ENCODE measurements at places on chromosomes 2 and 18. TPM values are rescaled to one million over a fixed set of nuclear protein-coding genes. Genes with fewer than 3 reads are reported as not detected.

- peak; percentile 53 for DNase-seq
Measured at GRCh38 chr2:66305718-66306117, 129.2 kb upstream of the MEIS1 start.

DNA sequence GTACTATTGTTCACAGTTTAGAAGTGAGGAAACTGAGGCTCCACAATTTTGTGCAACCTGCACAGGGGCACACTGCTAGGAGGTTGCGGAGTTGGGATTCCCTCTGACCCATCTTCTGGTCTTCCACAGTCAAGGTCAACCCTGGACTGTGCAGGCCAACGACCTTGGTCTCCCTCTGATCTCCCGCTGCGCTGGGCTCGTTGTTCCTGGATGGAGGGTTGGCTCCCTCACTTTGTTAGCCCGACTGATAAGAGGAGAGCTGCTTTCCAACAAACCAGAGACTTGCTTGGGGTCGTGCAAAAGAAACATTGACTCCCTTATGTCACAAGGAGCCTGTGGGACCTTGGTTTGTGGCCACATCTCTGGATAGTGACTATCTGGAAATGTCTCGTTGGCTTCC, 187.6 kb downstream of the MYCN start:
- no peak for DNase-seq

- DNase-seq, result peak; percentile 82
Measured at GRCh38 chr2:240021488-240022104, 3.5 kb downstream of the NDUFA10 start.

DNA sequence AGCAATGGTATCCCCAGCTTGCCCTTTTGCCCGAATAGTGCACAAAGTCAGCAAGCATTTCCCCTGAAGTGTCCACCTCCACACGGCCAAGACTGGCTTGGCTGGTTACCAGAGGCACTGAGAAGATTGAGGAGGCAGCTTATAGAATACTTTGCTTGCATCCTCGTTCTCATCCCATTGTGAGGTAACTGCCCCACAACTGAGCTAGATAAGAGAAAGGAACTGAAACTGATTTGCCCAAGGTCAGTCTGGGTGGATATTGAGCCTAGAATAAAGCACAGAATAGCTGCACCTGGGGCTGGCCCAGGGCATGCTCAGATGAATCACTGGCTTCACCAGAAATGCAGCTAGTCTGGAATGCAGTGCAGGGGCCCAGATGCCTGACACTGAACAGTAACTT, 32.7 kb upstream of the MAP4K3 start:
- DNase-seq, result no peak

DNA sequence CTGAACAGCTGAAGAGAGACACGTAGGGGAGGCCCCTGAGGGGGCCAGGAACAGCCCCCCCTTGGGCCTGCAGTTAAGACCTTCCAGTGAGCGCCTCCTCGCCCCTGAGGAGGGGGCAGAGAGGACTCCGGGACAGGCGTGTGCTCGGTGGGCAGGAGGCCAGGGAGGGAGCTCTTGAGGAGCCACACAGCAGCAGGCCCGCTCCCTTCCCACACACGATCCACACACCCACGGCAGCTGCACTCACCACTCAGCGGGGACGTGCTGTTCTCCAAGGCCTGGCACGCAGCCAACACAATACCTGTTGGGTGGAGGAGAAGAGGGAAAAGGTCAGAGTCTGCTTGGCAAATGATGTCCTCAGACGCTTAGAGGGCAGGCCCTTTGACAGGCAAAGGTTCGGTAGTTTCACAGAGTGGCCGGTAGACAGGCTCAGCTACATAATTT, 39.0 kb downstream of the TGFA start:
- DNase-seq, result peak; percentile 93

- no peak for DNase-seq
Measured at GRCh38 chr2:34365932-34366331, 766.8 kb upstream of the FAM98A start.

GRCh38 chr2:202030691-202031090, 3.0 kb upstream of the FZD7 start:
- no peak for DNase-seq

DNA sequence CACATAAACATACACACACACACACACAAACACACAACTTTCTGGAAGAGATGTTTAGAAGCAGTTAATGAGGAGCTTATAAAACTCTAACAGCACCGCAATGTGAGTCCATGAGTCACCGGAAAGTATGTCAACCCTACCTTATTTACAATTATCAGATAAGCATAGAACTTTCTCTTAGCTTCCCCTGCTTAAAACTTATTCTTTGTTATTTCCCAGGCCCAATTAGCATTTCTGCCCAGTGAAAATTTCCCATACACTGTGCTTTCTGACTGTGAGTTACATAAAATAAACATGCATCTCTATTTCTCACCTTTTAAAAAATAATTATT, 737.6 kb downstream of the LRP1B start:
- no peak for DNase-seq

- DNase-seq, result peak; percentile 75
Measured at GRCh38 chr2:85584354-85584856, at the start of gene VAMP5. VAMP5 (plus strand) TSS chr2:85584431; CDS start chr2:85584491, 60 bp downstream.

GRCh38 chr2:59744436-59744835, 809.0 kb downstream of the BCL11A start:
- no peak for DNase-seq

DNA sequence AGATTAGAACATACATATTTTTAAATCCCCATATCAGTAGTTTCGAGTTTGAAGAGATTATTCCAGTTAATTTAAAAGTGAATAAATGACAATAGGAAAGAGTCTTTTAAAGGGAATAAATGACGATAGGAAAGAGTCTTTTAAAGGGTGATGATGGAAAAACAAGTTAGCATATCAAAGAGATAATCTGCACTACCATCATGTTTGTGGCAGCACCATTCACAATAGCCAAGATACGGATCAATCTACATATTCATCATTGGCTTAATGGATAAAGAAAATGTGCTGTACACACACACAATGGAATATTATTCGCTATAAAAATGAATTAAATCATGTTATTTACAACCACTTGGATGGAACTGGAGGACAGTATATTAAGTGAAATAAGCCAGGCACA, 15.0 kb downstream of the ATG16L1 start:
- DNase-seq, result no peak

DNA sequence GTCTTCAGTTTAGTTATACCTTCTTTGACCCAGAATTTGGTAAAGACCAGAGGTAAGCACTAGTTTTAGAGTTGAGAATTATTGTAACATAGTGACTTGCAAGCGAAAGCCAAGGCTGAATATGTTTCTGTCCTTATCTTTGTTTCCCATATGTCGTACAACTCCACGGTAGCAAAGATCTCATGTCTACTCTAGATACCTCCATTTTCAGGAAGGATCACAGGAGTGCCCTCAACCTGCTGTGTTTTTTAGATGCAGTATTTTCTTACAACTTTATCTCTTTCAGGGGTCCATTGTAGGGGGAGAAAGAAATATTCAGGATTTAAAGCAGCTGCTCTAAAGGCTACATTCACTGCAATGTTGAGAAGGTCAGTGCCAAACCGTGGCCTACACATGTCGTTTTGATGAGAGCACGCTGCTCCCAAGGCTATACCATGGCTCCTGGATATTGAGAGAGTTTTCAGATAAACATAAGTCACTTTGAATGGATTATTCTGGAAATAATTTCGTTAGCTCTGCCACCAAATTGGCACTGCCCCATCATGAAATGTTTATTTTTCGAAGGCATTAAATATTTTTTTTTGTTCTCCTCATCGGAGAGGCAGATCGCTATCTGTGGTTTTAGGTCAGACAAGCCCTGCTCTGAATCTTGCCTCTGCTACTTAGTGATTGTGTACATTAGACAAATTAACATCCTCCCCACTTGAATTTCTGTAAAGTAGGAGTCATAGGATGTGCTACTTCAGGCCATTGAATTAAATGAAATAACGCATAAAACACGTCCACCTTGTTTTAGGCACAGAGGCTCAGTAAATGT, 2.1 kb downstream of the RHBDD1 start:
- DNase-seq, result no peak

- no peak for DNase-seq
Measured at GRCh38 chr2:236164925-236165841, 3.0 kb downstream of the GBX2 start.

GRCh38 chr2:204715361-204715760, 170.1 kb downstream of the PARD3B start:
- no peak for DNase-seq

DNA sequence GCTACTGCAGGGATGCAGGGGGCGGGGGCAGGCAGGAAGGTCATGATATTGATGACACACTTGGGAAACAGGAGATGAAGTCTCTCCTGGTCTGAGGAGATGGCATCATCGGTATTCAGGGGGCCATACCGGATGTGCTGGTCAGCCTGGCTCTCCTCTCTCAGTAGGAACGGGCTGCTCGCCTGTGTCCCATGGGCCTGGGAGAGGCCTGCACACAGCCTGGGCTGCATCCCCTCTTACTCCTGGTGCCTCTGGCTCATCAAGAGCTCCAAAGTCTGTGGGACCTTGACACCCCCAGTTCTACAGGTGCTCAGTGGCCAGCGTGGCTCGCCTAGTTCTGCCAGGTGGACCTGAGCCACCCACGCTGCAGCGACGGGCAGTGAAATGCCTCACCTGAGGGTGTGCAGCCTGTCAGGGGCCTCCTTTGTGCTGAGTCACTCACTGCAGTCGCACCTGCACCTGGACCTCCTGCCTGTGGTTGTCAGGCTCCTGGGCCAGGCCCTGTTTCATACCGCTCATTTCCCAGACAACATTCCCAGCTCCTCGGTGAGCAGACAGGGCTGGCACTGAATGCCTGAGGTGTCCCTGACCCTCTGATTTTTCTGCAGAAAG, 18.6 kb upstream of the CNDP1 start:
- DNase-seq, result no peak

- no peak for DNase-seq
Measured at GRCh38 chr2:234146087-234146826, 95.8 kb downstream of the SPP2 start.

- no peak for DNase-seq
Measured at GRCh38 chr2:166373951-166374350, 1.8 kb downstream of the SCN9A start.

DNA sequence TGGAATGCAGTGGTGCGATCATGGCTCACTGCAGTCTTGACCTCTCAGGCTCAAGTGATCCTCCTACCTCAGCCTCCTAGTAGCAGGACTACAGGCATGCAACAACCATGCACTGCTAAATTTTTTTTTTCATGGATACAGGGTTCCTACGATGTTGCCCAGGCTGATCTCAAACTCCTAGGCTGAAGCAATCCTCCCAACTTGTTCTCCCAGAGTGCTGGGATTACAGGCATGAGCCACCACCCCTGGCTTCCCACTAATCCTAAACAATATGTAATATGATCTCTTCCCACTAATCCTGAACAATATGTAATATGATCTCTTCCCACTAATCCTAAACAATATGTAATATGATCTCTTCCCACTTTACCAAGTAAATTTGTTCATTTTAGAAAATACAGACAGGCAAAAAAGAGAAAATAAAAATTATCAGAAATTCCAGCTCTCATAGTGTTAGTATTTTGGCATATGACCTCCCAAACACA, 33.7 kb upstream of the C18orf32 start:
- DNase-seq, result no peak

DNA sequence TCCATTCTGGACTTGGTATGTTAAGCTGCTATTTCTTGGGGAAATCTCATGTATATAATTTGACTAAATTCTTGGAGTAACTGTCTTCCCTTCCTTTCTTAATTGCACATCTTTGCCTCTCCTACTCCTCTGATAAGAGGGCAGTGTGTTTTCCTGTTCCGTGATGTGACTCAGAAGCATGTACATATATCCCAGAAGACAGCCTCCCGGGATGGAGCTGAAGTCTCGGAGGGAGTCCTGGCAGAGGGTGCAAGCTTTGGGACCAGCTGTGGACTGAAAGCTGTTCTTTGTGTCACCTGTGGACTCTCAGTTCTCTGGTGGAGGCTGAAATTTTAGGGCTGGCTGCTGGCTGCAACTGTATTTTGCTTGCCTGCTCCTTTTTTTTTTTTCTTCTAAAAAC, 54.7 kb upstream of the MGAT5 start:
- no peak for DNase-seq

- DNase-seq, result no peak
Measured at GRCh38 chr2:86224645-86225355, 25.5 kb downstream of the MRPL35 start.

DNA sequence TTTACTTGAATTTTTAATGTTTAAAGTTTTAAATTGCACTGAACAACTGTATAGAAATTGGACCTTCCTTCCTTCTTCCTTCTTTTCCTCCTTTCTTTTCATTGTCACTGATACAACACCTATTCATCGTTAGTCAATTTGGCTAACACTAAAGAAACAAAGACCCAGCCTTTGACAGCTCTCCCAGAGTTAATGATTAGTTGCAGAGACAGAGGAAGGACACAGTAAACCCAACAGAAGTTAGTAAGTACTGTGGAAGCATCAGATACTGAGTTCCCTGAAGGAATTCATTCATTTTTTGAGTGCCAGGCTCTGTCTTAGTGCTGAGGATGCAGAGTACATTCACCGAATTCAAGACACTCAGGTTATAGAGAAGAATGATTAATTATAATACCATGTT, 77.9 kb upstream of the RAB27B start:
- DNase-seq, result no peak

DNA sequence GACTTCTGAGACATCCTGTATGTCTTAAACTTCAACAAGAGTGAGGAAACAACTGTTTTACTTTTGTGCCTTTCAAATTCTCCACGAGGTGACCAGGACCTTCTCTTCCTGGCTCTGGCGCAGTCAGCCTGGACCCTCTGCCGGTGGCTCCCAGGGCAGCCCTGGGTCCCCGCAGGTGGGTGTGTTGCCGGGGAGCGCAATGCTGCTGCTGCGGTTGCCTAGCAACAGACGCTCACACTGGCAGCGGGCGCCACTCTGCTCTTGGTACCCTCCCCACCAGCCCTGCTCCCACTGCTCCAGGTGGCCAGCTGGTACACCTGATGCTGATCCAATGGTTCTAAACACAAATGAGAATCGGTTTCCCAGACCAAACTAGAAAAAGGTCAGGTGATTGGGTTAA, 58.7 kb downstream of the GNAL start:
- no peak for DNase-seq

GRCh38 chr2:217444932-217445331, 557.9 kb downstream of the TNS1 start:
- DNase-seq, result no peak

The RNU2-63P gene
- 4.7 TPM for total RNA-seq

The MRPL53 gene
- 63.6 TPM for total RNA-seq

The BAZ2B gene
- 58.9 TPM for total RNA-seq

The KANSL3 gene
- total RNA-seq, result 64.7 TPM

The COL4A4 gene
- total RNA-seq, result 1.2 TPM
